ENCODE measurements at places on chromosomes 11 and 22.

GRCh38 chr11:6481012-6481923 lies at the start of the genes ARFIP2 and TIMM10B:
ARFIP2 (minus strand) TSS chr11:6481331; CDS start chr11:6480421, 910 bp downstream.
TIMM10B (plus strand) TSS chr11:6481501; CDS start chr11:6481517, 16 bp downstream.
- DNase-seq = peak; percentile 99

- DNase-seq = no peak
Observed at GRCh38 chr11:19978668-19979518, 181.4 kb downstream of the DBX1 start.

GRCh38 chr11:67586568-67587250 lies 3.1 kb downstream of the GSTP1 start:
- no peak for DNase-seq

- no peak for DNase-seq
Observed at GRCh38 chr11:28284196-28284595, 176.0 kb downstream of the METTL15 start.

DNA sequence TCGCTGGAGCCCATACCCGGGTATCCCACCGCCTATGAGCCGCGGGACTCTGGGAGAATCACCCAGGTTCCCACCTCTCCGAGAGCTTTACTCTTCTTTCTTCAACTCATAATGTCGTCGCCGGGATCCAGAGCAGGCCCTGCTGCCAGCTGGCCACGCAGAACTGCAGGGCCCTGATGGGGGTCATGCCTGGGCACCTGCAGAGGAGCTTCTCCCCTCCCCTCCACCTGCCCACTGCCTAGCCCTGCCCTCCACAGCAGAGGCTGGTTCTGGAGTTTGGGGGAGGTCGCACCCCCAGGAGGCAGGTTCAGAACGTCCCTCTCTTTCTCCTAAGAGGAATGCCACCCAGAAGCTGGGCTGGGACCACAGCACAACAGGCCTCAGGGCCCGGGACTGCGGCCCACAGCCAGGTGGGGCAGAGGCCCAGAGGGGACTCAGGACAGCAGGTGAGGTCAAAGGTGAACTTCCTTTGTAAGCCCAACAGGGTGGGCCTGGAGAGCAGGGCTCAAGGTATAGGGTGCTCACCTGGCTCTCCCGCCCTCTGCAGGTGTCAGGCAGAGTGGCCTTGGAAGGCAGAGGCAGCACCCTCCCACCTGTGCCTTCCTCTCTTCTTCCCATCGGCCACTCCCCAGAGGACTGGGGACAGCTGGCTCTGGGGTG lies 1.9 kb downstream of the SLC25A45 start:
- no peak for DNase-seq

All from sciatic nerve (tissue), 2 donors.